ENCODE measurements at places on chromosomes 3 and 15.

DNA sequence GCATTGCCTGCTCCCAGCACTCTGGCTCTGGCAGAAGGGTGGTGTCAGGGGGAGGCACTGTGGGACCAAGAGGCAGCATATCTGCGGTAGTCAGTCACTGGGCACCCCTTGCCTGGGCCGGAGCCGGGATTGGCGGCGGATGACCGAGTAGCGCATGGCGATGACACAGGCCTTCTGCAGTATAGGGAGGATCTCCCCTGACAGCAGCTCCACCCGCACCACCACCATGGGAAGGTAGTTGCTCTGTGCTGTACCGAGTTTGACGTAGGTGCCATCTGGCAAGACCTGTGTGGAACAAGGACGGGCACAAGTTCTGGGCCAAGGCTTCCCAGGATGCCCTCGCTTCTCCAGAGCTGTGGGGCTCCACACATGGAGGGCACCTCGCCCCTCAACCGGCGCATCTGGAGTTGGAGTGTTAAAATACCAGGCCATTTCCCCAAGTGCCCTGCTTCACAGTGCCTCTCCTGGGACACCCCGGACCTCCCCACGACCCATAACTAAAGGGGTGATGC, 6.6 kb downstream of the ACOX2 start:
- no peak for DNase-seq

GRCh38 chr15:33524274-33524673, 213.5 kb downstream of the RYR3 start:
- no peak for DNase-seq

GRCh38 chr3:64270142-64270865, 45.0 kb upstream of the PRICKLE2 start:
- no peak for DNase-seq

DNA sequence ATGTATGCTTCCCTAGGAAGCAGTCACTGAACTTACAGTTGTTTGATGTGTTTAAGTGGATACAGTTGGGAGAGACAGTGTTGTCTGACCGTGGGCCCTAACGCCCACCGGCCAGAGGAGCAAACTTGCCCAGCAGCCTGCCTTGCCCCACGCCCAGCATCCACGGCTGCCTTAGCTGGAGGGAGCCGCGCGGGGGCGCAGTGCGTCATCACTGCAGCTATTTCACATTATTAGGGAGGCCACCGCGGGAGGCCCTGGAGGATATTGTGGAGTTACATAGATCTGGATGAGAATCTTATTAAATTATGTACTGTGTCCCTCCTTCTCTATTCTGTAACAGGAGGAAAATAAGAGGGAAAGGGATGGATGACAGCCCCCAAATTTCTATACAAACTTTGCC, 267.2 kb downstream of the GABRG3 start:
- no peak for DNase-seq

GRCh38 chr3:16088496-16088895, 86.0 kb upstream of the GALNT15 start:
- DNase-seq = no peak
